Heart left ventricle (tissue), 16 donors: ENCODE measurements at places on chromosomes 7 and 10. TPM values are rescaled to one million over a fixed set of nuclear protein-coding genes. Genes with fewer than 3 reads are reported as not detected.

The SGMS1 gene
- 40.6 TPM for total RNA-seq

The OR2AE1 gene
- total RNA-seq, result not detected

The UNCX gene
- not detected for total RNA-seq

The ZNF316 gene
- 15.6 TPM for total RNA-seq

DNA sequence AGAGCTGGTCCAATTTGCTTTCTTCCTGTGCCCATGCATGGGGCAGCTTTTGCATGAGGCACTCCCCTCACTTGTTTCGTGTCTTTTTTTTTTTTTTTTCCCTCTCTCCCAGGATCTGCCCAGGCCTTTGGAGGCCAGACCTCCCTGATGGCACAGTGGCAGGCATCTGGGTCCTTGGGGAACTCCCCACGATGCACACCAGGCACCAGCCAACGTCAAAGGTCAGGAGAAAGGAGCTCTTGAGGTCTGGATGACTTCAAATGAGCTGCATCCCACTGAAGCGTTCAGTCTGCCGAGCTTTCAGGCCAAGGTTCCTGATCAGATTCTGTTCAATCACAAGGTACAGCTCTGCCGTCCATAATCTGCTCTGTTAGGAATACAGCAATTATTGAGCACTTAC, 97.2 kb upstream of the CARD11 start:
- DNase-seq, result no peak
- H3K4me3 ChIP-seq, result no peak overlapping the region
- H3K27ac ChIP-seq, result no peak overlapping the region

DNA sequence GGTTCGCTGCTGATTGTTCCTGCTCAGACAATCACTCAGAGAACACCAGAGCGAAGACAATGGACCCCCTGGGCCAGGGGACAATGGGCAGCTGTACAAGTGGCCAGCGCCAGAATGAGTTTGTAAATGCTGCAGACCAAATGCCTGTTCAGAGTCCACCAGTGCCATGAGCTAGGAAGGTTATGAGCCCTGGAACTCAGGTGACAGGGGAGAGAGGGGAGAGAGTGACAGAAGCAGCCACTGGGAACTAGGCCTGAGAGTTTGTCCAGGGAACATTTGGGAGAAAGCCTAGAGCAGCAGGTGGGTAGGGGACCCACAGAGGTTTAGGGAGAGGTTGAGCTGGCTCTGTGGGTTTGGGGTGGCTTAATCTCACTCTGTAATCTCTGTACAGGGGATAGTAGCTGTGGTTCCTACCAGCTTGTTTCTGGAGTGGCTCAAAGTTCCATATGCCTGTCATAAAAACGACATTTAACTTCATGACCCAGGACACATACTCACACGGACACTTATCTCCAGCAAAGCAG, 60.4 kb downstream of the C10orf105 start:
- no peak overlapping the region for H3K4me3 ChIP-seq
- no peak overlapping the region for H3K27ac ChIP-seq
- no peaks in the 10 kb centered on the region for H3K4me1 ChIP-seq
- no peaks in the 10 kb centered on the region for H3K36me3 ChIP-seq

DNA sequence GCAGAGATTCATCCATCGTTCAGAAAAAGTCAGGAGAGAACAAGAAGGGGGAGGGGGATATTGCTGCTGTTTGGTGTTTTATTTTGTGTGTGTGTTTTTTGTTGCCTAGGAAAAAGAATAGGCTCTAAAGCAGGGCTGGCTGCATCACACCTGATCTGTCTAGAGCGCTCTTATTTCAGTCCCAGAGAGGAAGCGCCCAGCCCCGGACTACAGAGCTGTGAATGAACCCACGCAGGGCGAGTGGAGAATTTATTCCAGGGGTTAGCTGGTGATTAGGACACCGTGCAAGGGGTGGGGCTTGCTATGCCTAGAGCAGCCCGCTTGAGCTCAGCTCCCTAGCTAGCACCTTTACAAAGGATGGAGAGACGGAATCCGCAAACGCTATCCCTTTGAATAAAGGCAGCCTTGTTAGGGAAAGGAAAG, 621 bp upstream of the FAM13C start:
- DNase-seq, result peak; percentile 75
- peak overlapping the region; percentile 63 for H3K4me3 ChIP-seq

The LDB3 gene
- total RNA-seq, result 1,183 TPM

GRCh38 chr10:45407542-45407941, 33.5 kb downstream of the ALOX5 start:
- peaks cover 4% of the 10 kb centered on the region for H3K27me3 ChIP-seq
- no peak overlapping the region for H3K4me3 ChIP-seq
- H3K36me3 ChIP-seq, result no peaks in the 10 kb centered on the region
- no peak overlapping the region for H3K27ac ChIP-seq
- DNase-seq, result no peak

The TEX47 gene
- total RNA-seq, result not detected

- H3K4me3 ChIP-seq, result no peak overlapping the region
- no peak for DNase-seq
- no peaks in the 10 kb centered on the region for H3K4me1 ChIP-seq
- H3K36me3 ChIP-seq, result no peaks in the 10 kb centered on the region
Measured at GRCh38 chr7:138755842-138756590, 41.8 kb upstream of the TMEM213 start.

The OR9A2 gene
- 0.29 TPM for total RNA-seq

The HECW1 gene
- total RNA-seq, result 0.23 TPM

- no peaks in the 10 kb centered on the region for H3K4me1 ChIP-seq
- H3K4me3 ChIP-seq, result peak overlapping the region; percentile 45
- no peaks in the 10 kb centered on the region for H3K36me3 ChIP-seq
- H3K27ac ChIP-seq, result peak overlapping the region; percentile 92
Measured at GRCh38 chr10:4825456-4825867, 545 bp upstream of the AKR1E2 start.

DNA sequence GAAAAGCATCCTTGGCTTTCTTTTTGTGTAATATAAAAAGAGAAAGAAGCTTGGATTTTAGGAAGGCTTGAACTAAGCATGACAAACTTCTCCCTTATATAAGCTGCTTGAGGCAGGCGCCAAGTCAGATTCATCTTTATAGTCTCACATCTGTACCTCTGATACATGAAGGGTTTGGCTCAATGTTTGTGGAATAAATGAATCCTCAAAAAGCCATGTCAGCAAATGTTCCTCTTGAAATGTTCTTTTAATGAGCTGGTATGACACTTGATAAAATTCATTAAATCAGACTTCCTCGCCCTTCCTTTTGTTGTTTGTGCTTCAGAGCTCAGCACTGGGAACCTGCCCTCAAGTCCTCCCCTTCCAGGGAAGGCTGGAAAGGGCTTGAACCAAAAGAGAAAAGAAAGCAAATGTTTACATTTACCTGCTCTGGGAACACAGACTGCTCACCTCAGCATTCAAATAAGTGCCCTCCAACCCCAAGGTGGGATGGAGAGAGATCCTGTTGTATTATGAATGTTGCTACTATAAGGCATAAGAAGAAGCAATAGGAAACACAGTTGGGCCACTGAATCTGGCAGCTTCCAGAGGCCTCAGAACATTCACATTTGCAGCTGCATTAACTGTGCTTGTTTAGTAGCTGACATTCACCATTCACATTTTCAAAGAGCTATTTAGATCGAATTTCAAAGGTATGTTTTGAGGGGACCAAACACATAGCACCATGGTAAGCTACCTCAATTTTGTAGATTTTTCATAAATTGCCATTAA, 212.6 kb downstream of the CACNA2D1 start:
- no peak overlapping the region for H3K4me3 ChIP-seq
- H3K36me3 ChIP-seq, result no peaks in the 10 kb centered on the region
- no peak overlapping the region for H3K27ac ChIP-seq
- H3K4me1 ChIP-seq, result no peaks in the 10 kb centered on the region
- no peaks in the 10 kb centered on the region for H3K27me3 ChIP-seq

The ABCA13 gene
- total RNA-seq, result not detected

GRCh38 chr10:118523775-118524174, 71.7 kb downstream of the PRLHR start:
- no peaks in the 10 kb centered on the region for H3K27me3 ChIP-seq
- H3K36me3 ChIP-seq, result no peaks in the 10 kb centered on the region
- no peaks in the 10 kb centered on the region for H3K4me1 ChIP-seq
- DNase-seq, result no peak
- H3K4me3 ChIP-seq, result no peak overlapping the region

The POR gene
- 195 TPM for total RNA-seq

DNA sequence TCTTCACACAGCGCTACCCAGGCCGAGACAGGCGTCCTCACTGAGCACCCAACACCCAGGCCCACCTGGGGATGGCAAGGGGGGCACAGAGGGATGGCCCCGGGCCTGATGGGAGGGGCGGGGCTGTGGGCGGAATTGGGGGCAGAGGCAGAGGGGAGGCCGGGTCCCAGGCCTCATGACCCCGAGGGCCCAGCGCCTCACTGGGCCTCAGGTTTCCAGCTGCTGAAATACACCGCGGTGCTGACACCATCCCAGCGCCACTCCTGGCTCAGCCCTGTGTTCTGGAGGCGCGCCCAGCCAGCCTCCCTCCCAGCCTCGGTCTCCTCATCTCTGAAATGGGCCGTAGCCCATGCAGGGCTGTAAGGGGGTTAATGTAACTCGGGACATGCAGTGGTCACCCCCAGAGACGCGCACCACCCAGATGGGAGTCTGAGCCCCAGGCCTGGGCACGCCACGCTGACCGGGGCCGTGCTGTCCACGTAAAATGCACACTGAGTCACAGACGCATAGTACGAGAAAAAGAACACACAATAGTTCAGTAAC, 82.3 kb downstream of the UNCX start:
- DNase-seq, result peak; percentile 13
- H3K4me1 ChIP-seq, result no peaks in the 10 kb centered on the region
- no peak overlapping the region for H3K4me3 ChIP-seq
- no peak overlapping the region for H3K27ac ChIP-seq
- H3K27me3 ChIP-seq, result no peaks in the 10 kb centered on the region

The AFAP1L2 gene
- 2.8 TPM for total RNA-seq

The CPA4 gene
- 0.33 TPM for total RNA-seq

The FGFR2 gene
- total RNA-seq, result 0.56 TPM

- no peak overlapping the region for H3K4me3 ChIP-seq
- H3K27me3 ChIP-seq, result peaks cover 28% of the 10 kb centered on the region
- H3K4me1 ChIP-seq, result no peaks in the 10 kb centered on the region
- no peak for DNase-seq
- no peaks in the 10 kb centered on the region for H3K36me3 ChIP-seq
- H3K27ac ChIP-seq, result no peak overlapping the region
Measured at GRCh38 chr10:14487488-14487883, 156.8 kb upstream of the FRMD4A start.

DNA sequence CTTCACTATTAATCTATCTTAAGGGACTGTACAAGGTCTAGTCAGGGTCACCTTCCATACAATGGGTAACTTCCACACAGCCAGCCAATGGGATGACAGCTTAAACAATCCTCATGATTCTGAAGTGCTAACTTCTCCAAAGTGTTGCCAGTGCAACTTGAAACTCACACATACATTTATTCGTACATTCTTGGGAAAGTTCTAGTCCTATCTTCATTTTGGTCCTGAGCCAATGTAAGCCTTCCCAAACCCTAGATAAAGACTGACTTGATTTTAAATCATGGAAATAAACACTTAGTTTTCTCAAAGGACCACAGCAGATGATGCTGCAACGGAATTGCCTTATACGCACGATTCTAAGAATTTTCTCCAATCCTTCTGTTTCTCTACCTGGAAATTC, 117.5 kb upstream of the COL1A2 start:
- no peaks in the 10 kb centered on the region for H3K27me3 ChIP-seq
- no peak for DNase-seq
- no peak overlapping the region for H3K4me3 ChIP-seq
- H3K36me3 ChIP-seq, result no peaks in the 10 kb centered on the region
- H3K4me1 ChIP-seq, result no peaks in the 10 kb centered on the region

DNA sequence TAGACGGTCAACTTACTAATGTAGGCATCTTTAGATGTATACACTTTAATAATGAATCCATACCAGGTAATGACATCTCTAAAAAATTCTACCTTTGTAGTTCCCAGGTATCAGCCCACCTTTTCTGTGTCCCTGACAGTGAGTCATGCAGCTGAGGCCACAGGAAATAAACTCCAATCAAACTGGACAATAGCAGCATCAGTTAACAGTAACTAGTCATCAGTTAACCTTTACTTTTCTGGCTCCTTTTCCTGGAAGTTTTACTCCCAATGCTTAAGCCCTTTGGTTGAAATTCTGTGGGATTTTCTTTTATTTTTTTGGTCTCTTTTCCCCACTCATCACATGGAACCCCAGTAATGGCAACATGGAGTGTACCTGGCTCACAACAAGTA, 617.6 kb downstream of the SORCS3 start:
- H3K27ac ChIP-seq, result no peak overlapping the region
- no peaks in the 10 kb centered on the region for H3K4me1 ChIP-seq
- no peaks in the 10 kb centered on the region for H3K36me3 ChIP-seq

The HOXA6 gene
- not detected for total RNA-seq

The LRRD1 gene
- total RNA-seq, result not detected

The FAM237B gene
- total RNA-seq, result not detected

The TRIM50 gene
- total RNA-seq, result not detected

DNA sequence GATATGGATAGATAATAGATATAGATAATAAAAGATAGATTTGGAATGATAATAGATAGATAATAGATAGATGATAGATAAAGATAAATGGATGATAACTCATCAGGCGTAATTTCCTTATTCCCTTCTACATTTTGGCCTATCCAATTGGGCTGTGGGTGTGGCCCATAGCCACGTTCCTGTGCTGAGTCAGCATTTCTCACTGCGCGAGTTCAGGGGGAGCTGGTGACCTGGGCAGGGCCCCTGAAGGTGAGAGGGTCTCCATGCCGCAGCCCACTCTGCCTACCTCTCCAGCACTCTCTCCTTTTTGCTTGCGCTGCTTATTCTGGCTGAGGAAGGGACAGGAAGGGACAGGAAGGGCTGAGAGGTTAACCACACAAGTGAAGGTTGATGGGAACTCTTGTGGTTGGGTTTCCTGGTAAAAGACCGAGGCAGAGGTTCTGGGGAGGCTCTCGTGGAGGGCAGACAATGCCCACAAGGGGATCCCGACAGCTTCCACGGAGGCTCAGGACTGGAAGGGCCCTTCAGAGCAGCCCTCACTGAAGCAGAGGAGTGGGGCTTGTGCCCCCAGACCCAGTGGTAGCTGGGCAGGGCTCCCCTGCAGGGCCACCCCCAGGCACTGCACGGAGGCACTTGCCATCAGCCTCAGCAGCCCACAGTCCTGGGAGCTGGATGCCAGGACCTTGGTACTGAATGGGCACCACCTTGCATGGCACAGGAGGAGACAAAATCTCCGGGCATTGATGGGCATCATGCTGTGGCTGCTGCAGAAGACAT, 247.3 kb upstream of the PITRM1 start:
- H3K36me3 ChIP-seq, result no peaks in the 10 kb centered on the region
- H3K4me3 ChIP-seq, result no peak overlapping the region
- peaks cover 12% of the 10 kb centered on the region for H3K4me1 ChIP-seq

GRCh38 chr7:1454542-1454941, 4.7 kb downstream of the MICALL2 start:
- H3K4me3 ChIP-seq, result peak overlapping the region; percentile 30
- H3K27ac ChIP-seq, result peak overlapping the region; percentile 54
- H3K36me3 ChIP-seq, result no peaks in the 10 kb centered on the region
- H3K27me3 ChIP-seq, result no peaks in the 10 kb centered on the region
